ENCODE measurements at places on chromosomes 5 and 9.
A peak's percentile ranks its signal among the peaks of the same experiment; 100 is the strongest.

- no peak for DNase-seq
These were observed 92.5 kb downstream of the MTX3 start for GRCh38 chr5:79898611-79899010.

- DNase-seq, result no peak
These were observed 214.2 kb downstream of the FANCC start for GRCh38 chr9:95103281-95103771.

GRCh38 chr5:143239882-143240518, 163.5 kb downstream of the NR3C1 start:
- DNase-seq, result no peak

DNA sequence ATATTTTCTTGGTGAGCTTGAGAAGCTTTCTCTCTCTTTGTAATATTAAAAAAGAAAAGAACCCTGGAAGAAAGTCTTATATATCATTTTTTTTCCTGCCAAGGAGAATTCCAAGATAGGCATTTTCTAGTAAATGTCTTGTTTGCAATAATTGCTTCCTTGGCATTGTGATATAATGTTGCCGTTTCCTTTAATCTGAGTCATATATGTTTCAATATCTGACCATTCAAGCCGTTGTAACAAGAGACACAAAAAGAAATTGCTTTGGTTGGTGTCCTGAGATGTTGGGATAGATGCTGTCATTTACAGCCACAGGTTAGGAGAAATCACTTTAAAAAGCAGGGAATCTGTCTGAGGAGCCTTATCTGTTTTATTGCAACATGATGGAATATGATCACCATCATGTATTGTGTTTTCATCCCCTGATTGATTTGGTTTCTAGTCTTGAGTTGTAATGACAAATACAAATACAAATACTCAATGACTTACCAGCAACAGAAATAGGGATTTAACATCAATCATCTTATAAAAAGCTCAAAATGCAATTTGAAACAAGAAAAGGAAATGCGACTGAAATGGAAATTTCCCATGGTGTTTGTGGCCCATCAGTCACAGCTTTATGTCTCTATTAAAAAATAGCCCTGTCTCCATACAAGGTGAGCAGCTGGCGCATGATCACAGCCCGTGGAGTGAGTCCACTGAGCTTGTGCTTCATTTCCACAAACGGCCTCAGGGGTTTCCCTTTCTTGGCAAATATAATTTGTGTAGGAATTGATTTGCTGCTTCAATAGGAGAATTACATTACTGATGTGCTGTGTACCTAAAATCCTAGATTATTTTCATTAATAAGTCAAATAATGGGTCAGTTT, 250.1 kb upstream of the TRPC7 start:
- no peak for DNase-seq

GRCh38 chr5:154516475-154516874, 38.4 kb upstream of the HAND1 start:
- no peak for DNase-seq

- DNase-seq, result no peak
These were observed 236.8 kb upstream of the MVB12B start for GRCh38 chr9:126089789-126090188.

DNA sequence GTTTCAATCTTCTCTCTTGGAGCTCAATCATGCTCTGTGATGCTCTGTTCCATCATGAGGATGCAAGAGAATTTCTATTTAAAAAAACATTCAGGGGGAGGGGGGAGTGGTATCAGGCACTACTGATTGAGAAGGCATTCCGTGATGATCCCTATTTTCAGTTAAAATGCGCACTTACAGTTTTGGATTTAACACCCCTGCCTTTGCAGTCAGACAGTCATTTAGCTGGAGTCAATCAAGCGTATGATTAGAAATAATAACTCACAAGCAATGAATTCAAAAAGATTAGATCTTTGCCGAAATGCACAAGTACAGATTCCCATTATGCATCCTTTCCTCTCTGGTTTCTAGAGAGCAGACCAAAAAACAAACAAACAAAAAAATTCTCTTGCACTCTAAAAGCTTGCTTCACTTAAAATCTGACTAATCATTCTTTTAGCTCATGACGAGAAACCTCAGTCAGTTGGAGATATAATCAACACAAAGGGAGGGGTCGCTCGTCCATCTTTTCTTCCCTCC, 55.4 kb downstream of the EFNA5 start:
- DNase-seq, result no peak

DNA sequence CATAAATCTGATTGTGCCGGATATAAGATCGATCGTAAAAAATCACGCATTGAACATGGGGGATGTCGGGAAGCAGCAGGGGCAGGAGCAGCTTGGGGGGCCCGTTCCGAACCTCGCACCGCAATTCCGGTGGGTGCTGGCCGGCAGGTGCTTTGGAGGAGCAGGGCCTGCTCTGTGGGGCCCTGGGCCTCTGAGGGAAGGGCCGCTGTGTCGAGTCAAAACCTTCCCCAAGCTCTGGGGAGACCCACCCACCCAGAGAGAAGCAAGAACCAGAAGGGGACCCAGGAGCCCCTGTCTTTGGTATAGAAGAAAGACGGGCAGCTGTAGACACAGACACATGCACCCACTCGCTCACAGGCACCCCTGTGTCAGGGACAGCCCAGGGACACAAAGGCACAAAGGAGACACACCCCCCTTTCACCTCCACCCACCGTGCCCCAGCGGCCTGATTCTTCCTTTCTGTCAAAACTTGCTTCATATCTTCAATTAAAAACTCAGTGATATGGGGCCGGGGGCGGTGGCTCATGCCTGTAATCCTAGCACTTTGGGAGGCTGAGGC, 49.4 kb upstream of the ZBTB43 start:
- no peak for DNase-seq

DNA sequence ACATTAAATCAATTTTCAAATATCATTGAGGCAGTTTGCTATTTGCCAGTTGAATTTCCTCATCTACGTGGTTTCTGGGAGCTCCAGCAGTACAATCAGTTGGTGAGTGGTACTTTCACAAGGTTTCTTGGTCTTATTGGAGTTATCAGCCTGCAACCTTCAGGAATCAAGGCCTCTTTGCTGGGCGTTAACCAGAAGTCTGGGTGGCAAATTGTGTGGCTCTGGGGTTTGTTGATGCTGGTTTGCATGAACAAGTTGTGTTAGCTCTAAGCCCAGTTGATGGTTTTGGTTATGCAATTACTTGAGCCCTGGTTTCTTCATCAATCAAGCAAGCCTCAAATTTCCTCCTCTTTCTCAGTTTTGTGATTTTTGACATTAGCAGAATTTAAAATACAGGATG, 152.9 kb upstream of the ANKRD55 start:
- DNase-seq, result no peak

GRCh38 chr5:42168091-42168670, 243.1 kb downstream of the FBXO4 start:
- DNase-seq, result no peak

GRCh38 chr9:128159522-128159783, 612 bp upstream of the BBLN start:
- DNase-seq, result no peak

DNA sequence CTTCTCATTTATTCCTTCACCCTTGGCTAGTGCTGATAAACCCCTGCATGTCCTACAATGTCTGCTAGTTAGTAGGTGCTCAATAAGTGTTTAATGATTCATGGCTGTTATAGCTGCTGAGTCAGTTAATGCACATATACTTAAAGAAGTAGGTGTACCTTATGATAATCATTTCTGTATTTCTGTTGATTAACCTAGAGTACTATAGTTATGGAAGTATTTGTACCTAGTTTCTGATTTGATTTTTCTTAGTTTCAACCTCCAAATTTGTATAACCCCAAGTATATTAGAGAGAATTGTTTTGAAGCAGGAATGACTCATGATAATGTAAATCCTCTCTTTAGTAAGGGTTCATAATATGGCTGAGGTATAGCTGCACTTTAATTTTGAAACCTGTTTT, 8.9 kb downstream of the SMAD5 start:
- DNase-seq, result no peak

DNA sequence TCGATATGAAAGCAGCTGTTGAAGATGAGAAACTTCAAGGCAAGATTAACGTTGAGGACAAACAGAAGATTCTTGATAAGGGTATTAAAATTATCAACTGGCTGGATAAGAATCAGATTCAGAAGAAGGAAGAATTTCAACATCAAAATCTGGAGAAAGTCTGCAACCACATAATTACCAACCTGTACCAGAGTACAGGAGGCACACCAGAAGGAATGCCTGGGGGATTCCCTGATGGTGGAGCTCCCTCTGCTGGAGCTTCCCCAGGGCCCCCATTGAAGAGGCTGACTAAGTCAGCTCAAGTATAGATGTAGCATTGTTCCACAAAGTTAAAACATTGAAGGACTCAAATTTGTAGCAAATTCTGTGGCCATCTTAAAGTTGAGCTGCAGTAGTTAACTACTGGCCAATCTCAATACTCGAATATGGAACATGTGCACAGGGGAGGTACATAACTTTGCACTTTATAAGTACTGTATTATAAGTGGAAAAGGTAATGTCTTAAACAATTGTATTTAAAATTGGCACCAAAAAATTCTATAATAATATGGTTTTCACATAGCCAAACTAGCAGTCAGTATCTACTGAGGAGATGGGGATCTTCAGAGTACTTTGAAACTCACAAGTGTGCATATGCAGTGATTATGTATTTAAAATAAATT, 237.5 kb downstream of the CHSY3 start:
- DNase-seq, result peak; percentile 70

GRCh38 chr5:72465601-72466563, 41.3 kb downstream of the ZNF366 start:
- DNase-seq, result no peak

- no peak for DNase-seq
These were observed 33.2 kb downstream of the C9orf50 start for GRCh38 chr9:129587487-129588262.

DNA sequence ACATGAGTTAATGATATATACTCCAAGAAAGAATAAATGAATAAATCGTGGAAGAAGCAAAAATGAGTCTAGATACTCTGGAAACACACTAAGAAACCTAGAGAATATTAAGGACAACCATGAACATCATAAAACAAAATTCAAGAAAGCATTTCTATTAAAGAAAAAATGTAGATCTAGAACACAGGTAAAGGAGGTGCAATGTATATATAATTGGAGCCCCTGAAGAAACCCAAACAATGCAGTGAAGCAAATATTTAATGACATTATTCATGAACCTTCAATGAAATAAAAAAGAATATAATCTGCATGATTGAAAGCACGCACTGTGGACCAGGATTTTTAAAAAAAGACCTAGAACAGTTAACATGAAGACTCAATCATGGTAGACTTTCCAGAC, 150.1 kb downstream of the ATPSCKMT start:
- no peak for DNase-seq

DNA sequence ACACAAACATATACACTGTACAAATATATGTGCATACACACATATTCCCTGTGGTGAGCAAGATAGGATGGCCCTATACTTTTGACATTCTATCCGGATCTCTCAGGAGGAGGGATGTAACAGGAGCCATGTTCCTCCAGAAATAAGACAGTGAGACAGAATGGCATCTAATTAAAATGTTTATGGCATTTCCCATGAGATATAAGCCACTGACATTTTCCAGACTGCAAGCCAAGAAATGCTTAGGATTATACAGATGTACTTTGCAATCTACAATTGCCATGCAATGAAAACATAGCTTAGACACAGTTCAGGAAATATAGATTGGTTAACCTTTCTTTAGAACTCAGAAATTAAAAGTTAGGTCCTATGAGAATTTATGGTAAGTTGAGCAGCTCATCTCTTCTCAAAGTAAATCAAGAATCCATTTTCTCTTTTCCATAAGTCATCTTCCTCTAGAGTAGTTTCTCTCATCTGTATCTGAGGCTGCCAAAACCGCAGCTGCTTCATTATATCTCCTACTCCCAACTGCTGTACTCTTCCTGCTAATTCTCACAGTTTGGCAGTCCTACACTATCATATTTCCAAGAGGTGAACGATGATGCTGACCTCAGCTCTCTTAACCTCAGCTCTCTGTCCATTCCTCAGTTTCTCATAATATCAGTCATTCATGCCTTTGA, 1719.1 kb downstream of the MAT2B start:
- no peak for DNase-seq

DNA sequence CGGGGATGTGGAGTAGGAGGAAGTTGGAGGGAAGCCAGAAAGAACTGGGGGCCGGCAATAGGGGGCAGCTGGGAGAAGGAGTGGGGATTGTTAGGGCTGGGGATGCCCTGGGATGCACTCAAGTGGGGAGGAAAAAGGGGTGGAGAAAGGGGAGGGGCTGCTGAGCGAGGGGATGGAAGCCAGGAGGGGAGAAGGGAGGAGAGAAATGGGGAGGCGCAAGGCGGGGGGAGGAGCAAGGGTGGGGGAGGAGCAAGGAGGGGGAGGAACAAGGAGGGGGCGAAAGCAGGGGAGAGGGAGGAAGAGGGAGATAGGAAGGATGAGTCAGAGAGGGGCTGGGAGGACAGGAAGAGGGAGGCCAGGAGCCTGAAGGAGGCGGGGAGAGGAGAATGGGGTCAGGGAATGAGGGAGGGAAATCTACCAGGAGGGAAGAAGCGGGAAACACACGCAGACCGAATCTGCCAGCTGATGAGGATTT, 1.6 kb downstream of the IRX4 start:
- DNase-seq, result peak; percentile 76

DNA sequence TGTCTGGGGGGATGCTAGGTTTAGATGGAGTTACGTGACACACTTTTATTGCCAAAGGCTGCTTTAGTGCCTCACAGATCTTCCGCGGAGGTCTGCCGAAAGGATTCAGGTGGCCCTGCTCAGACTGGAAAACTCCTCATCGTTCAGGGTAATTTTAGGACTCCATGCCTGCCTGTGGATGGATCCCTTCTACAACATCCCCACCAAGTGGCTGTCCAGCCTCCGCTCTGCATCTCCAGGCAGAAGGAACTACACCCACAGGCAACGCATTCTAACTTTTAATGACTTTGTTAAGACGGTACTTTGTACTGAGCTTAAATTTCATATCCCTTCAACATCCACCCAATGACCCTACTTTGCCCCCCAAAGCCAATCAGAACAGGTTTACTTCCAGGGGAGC, 29.4 kb downstream of the ATPSCKMT start:
- DNase-seq, result no peak
